Right lung (tissue), 10 donors: ENCODE measurements at places on chromosomes 6 and 20. TPM values are rescaled to one million over a fixed set of nuclear protein-coding genes. Genes with fewer than 3 reads are reported as not detected.
A peak's percentile ranks its signal among the peaks of the same experiment; 100 is the strongest.

Gene C20orf202
- 1.3 TPM for polyA plus RNA-seq

GRCh38 chr6:79384845-79385244 lies 150.4 kb upstream of the HMGN3 start:
- peak; percentile 16 for DNase-seq

DNA sequence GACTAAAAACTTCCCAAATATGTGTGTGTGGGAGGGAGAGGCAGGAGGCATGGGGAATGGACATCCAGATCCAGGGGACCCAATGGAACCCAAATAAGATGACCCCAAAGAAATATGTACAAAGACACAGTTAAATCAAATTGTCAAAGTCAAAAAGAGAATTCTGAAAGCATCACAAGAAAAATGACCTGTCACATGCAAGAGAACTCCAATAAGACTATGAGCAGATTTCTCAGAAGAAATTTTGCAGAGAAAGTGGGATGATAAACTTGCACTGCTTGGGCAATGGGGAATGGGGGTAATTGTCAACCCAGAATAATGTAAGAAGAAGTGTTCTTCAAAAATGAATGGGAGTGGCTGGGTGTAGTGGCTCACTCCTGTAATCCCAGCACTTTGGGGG lies 59.5 kb upstream of the PLN start:
- DNase-seq: no peak

DNA sequence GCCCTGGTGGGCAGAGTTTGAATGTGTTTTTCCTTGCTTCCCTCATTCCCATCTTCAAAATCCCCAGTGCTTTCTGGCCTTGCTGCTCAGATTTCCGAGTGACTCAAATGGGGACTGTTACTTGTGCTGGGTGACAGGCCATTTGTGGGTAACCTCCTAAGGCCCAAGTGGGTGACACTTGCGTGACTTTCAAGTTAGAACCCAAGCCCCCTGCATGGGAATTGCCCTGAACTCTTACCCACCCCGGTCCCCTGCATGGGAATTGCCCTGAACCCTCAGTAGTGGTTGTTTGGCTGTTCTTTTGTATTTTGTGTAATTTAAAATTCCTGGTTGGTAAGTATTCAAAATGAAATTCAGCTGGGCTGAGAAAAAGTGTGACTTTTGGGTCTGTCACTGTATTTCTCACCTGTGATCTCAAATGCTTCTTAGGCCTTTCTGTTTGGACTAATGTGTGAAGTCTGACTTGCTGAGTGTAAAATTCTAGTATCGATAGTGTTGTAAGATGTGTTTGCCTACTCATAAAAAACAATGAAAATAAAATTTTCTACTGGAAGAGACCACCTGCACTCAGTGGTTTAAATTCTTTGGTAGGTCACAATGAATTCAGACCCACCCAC lies 12.4 kb upstream of the RBM38 start:
- DNase-seq: no peak

Gene PNLDC1
- polyA plus RNA-seq: 0.17 TPM

DNA sequence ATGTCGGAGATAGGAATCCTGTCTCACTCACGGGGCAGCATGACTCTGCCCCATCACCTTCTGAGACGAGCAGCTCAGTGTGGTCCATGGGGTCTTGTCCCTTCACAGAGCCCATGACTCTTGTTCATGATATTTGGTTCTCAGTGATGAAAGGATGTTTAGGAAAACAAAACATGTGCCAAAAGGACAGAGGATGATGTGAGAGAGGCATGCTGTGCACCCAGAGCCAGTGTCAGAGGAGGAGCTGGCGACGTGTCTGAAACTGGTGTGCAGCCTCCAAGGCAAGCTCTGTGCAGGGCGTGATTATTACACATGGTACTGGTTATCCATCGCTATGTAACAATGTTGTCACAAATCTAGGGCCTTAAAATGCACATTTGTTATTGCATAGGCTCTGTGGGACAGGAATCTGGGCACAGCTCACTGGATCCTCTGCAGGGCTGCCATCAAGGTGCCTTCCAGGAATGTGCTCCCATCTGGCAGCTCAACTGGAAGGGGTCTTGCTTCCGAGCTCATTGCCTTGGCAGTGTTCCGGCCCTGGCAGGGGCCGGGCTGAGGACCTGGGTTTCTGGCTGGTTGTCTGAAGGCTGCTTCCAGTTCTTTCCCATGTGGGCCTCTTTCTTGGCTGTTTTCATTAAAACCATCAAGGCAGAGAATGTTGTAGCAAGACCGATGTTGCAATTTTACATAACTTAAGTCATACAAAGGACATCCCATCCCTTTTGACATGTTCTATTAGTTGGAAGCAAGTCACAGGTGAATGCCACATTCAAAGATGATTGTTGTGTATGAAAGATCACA lies 175.4 kb downstream of the ERMARD start:
- no peak for DNase-seq

DNA sequence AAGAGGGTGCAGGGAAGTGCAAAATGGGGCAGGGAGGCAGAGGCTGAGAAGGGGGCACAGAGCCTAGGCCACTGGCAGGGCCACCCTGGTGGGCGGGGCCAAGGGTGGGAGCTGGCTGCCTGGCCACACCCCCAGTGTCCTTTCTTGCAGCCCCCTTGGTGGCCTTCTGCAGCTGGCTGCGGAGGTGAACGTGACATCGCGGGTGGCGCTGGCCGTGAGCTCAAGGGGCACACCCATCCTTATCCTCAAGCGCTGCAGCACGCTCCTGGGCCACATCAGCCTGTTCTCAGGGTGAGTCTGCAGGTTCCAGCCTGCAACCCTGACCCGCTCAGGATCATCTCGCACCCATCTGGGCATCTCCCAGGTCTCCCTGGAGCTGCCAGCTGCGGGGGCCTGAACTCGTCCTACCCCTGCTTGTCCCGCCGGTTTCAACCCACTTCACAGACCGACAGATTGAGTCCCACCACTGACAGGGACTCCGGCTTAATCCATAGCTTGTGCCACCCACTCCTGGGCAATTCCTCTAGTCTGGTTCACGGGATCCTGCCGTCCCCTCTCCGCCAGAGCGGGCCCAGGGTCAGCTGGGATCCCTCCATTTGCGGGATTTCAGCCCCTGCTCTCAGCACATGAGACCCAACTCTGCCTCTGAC lies 6.2 kb downstream of the BPIFB3 start:
- no peak for DNase-seq

GRCh38 chr20:63129991-63130657 lies 85.8 kb downstream of the YTHDF1 start:
- peak; percentile 13 for DNase-seq

GRCh38 chr20:52130406-52130805 lies 61.2 kb downstream of the ZFP64 start:
- DNase-seq: no peak

- DNase-seq: no peak
These were observed 3.2 kb upstream of the PGC start for GRCh38 chr6:41750374-41750773.

Gene LY6G6F
- polyA plus RNA-seq: 1.2 TPM

Gene PTCRA
- 0.84 TPM for polyA plus RNA-seq

Gene ENPP4
- 15.1 TPM for polyA plus RNA-seq

DNA sequence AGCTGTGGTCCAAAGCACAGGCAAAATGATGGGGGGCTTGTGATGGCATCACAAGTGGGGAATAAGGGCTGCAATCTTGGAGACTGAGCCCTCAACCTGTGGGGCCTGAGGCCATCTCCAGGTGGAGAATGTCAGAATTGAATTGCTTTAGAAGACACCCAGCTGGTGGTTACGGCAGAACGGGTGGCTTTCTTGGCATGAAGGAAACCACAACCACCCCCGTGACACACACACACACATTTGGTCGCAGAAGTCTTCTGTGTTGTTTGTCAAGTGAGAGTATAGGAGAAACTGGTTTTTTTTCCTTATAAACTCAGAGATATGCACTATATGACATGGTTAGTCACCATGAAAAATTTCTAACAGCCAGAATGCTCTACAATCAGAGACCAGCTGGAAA lies 139.5 kb upstream of the CDH4 start:
- DNase-seq: no peak

DNA sequence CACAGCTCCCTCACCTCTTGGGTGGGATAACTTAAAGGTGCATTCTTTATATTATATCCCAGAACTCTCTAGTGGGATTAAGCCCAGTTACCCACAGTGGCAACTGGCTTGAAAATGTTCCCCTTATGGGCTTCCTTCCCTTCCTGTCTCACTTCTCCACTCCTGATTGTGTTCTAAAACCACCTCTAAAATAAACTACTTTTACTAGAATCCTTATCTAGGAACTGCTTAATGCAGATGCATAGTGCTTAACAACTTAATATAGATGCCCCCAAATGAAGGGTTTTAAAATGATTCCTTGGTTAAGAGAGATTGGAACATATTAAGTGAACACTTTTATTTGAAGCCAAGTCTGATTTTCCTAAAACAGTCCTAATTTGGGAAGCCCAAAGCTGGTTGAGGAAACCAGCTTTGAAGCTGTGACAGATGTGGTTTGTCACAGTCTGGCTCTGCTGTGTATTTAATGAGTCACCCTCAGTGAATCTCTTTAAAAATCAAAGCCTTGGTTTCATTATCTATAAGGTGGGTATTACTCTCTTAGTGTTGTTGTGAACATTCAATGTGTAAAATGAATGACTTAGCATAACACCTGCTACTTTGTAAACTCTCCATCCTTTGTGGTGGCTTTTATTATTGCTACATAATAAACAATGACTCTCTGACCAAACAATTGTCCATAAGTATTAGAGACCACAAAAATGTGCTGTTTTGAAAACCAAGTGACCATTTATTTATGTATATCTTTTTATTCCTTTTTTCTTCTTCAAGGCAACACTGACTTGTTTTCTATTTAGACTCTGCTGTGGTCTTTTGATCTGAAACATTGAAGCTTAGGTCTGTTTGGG lies 24.4 kb downstream of the PLCB1 start:
- DNase-seq: no peak

DNA sequence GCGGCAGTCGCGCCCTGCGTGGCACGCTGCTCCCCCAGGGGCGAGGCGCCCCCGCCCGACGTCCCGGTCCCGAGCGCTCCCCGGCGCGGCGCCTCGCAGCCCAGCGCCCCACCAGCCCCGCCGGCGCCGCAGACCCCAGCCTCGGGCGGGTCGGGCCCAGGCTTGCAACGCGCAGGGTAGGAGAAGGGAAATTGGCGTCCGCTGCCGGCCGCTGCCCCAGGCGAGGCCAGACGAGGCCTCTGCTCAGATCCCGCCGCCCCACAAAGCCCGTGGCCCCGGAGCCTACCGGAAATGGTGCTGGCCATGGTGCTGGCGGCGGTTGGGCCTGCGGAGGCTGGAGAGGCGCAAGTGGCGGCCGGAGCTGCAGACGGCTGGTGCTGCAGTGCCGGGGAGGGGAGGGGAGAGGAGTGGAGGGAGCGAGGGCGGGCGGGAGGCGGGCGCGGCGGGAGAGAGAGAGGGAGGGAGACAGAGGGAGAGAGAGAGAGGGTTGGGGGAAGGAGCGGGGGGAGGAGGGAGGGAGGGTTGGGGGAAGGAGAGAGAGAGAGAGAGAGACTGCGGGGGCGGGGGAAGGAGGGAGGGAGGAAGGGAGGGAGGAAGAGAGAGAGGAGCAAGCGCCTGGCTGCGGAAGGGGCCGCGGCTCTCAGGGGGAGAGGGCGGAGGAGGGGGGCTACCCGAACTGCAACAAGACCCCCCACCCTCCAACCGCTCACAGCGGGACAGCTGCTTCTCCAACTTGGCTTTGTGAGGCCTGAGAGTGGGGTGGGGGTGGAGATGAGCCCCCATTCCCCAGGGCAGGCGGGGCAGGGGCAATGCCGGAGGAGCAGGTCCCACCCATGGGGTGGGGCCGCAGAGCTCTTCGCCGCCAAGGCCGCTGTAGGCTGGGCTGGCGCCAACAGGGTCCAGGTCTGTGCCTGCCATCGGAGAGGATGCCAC lies at the start of gene STMN3:
TSS of gene STMN3 (minus strand) at position 384 of the 933 bp plus-strand sequence. CDS start at position 305, 79 bp downstream.
- peak; percentile 91 for DNase-seq

DNA sequence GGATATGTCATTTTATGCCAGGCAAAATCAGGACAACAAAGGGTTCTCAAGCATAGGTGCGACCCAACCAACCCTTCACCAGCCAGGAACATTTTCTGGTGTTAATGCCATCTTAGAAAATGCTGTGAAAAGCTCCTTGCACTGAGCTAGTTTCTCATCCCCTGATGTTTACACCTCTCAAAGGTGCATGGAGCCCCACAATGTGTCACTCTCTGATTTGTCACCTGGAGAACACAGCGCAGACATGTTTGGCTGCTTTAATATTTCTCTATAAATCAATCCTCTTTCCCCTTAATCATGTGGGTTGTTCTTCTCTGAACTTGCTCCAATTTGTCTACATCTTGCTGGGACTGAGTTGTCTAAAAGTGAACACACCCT lies 244.3 kb downstream of the TSHZ2 start:
- DNase-seq: no peak

Gene PROKR2
- not detected for polyA plus RNA-seq

DNA sequence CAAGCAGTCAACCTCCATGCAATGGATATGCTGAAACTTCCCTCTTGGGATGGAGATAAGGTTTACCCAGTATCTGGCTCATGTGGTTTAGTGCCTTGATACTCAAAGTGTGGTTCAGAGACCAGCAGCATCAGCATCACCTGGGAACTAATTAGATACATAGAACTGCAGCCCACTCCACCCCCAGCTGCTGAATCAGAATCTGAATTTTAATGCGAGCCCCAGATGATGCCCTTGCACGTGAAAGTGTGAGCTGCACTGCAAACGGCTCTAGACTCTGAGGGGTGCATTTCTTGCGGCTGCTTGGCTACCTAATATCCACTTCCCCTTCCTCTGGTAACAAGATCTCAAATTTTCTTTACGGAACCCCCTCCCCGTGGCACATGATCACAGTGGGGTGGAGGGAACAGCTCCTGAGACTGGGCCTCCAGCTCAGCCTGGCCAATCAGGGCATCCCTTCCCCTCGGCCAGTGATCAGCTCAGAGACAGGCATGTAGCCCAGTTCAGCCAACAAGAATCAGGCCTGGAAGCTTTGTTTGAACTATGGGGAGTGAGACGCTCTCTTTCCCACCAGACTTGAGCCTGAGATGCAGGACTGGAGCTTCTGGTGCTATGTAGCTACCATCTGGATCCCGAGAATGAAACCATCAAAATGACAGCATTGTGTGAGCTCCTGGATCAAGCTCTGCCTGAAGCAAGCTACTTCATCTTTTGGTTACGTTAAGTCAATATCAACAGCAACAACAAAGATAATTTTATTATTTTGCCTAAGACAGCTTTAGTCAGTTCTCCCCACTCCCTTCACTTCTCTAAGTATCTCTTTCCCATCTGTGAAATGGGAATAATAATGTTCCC lies 12.8 kb downstream of the KCNK15 start:
- no peak for DNase-seq

DNA sequence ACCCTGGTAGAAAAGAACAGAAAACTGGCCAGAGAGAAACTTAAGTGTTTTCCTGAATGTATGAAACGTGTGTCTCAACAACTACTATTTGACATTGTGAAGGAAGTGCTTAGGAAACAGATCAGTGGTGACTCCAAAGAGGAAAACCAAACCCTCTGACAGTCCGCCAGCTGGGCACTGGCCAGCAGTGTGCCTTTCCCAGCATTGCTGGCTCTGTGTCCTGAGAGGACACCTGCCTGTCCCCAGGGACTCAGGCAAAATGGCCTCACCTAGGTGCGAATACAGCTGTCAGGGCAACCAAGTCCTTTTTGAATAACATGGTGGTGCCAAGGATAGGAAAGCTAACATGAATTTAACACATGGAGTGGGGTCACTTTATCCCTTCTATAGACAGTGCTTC lies 72.5 kb downstream of the NDUFAF5 start:
- DNase-seq: no peak

Gene SLC25A27
- polyA plus RNA-seq: 68.2 TPM

- DNase-seq: no peak
These were observed 72.1 kb downstream of the GFRAL start for GRCh38 chr6:55399351-55399750.

Gene IRF4
- polyA plus RNA-seq: 0.19 TPM

GRCh38 chr20:24836661-24837299 lies 112.3 kb upstream of the CST7 start:
- no peak for DNase-seq

- DNase-seq: peak; percentile 37
These were observed 365.8 kb upstream of the HSF2 start for GRCh38 chr6:122033564-122034181.

- no peak for DNase-seq
These were observed 121.3 kb downstream of the VEGFA start for GRCh38 chr6:43891072-43891870.
